ENCODE measurements at places on chromosomes 1 and 21.

GRCh38 chr1:166947398-166948043 is 27.8 kb downstream of the ILDR2 start:
- no peak for DNase-seq

GRCh38 chr21:33461538-33462250 is 18.1 kb downstream of the TMEM50B start:
- no peak for DNase-seq

- DNase-seq: no peak
Observed at GRCh38 chr1:66478116-66478515, 55.8 kb upstream of the SGIP1 start.

- no peak for DNase-seq
Observed at GRCh38 chr1:181126871-181127587, 38.5 kb downstream of the IER5 start.

- no peak for DNase-seq
Observed at GRCh38 chr1:8352471-8352845, 34.5 kb downstream of the SLC45A1 start.

GRCh38 chr1:95534985-95535384 is 301.0 kb downstream of the RWDD3 start:
- DNase-seq: no peak
